ENCODE measurements at places on chromosomes 6 and 20.

GRCh38 chr6:61809004-61809595 is 476.9 kb downstream of the KHDRBS2 start:
- peak; percentile 13 for DNase-seq

- DNase-seq, result peak; percentile 15
Measured at GRCh38 chr20:5220321-5221060, 93.7 kb downstream of the CDS2 start.

DNA sequence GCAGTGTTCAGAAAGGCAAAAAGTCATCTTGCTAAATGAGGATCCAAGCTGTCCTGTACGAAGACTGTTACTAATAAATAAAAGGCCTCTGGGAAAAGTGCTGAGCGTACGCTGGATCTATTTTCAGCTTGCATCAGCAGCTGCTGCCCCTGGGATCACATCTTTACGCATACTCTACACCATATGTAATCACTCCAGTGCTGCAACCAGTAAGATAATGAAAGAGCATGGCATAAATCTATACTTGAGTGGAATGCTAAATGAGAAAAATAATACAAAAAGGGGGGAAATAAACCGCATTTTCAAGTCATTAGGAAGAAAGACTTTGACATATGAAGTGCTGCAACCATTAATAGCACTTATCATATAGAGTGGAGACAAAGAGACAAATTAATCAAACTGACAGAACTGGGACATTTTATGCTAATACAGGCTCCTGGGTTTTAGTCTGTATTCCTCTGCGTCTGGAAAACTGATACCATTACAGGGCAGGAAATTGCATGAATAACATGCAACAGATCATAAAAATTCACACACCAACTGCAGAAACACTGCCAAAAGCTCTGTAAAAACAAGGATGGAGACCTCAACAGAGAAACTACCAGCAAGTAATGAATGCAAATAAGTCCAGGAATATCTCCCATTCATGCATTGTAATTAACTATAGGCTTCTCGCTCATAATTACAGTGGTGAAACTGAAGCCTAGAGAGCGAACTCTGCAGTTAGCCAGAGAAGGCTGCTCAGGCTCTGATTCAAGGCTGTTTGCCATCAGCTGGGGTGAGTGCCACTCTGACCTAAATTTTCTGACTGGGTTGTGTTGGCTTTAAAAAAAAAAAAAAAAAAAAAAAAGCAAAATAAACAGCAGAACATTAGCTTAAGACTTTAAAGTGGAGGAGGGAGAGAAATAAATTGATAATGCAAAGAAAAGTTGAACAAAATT is 83.8 kb downstream of the GJA10 start:
- DNase-seq, result peak; percentile 59

DNA sequence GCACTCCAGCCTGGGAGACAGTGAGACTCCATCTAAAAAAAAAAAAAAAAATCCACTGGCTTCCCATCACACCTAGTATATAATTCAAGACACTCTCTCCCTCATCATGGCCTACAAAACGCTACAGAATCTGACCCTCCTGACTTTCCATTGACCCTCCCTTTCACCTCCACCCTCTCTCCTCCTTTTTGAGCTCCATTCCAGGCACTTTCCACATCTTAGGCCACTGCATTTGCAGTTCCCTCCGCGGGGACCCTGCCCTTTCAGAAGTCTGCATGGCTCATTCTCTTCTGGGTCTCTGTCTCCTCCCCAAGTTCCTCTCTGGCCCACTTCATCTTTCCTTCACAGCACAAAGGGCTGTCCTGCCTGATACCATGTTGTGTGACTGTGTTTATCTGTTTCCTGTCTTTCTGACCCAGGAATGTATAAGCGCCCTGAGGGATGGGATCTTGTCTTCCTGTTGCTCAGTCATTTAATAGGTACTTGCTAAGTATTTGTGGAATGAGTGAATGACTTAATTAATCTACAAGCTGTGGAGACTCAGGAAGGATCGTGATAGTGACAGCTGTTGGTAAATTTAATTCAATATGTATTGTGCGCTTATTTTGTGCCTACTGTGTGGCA is 35.2 kb downstream of the NCR2 start:
- no peak for DNase-seq

DNA sequence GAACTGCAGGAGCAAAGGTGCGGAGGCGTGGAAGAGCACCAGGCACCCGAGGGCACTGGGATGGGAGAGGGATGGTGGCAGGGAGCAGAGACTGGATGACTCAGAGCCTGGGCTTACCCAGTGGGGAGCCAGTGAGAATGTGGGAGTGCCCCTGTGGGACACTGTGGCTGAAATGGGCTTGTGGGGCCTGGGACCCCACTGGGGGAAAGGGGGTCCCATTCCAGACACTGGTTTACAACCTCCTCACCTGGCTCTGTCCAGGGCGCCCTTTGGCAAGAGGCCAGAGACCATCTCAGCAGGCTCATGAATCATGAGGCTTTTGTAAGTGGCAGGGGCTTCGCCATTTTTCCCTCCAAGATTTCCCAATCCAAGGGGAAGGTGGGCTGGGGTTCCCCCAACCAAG is 124.0 kb upstream of the MAFB start:
- DNase-seq, result no peak

DNA sequence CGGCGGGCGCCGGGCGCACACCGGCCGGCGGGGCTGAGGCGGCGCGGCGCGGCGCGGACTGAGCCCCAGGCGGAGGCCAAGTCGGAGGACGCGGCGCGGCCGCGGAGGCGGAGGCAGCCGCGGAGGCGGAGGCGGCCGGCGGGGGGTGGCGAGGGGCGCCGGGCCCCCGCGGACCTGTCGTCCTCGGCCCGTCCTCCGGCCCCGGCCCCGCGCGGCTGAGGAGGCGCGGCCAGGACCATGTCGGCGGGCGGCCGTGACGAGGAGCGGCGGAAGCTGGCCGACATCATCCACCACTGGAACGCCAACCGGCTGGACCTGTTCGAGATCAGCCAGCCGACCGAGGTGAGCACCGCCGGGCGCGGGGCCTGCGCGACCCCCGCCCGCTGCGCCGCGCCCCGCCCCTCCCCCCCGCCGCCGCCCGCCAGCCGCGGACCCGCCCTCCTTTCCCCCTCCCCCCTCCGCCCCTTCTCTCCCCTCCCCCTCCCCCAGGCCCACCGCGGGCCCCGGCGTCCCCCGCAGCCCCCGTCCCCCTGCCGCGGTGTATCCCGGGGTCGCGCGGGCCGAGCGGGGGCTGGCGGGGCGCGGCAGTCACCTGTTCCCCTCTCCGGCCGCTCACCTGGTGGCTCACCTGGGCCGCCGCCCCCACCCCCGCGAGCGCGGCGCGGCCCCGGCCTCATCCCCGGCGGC is at the start of gene AFDN:
TSS of gene AFDN (plus strand) at position 16 of the 687 bp plus-strand sequence. CDS start at position 238, 222 bp downstream.
- peak; percentile 30 for DNase-seq

All from fibroblast of pulmonary artery (primary cell).